ENCODE measurements at places on chromosomes 4 and X.

DNA sequence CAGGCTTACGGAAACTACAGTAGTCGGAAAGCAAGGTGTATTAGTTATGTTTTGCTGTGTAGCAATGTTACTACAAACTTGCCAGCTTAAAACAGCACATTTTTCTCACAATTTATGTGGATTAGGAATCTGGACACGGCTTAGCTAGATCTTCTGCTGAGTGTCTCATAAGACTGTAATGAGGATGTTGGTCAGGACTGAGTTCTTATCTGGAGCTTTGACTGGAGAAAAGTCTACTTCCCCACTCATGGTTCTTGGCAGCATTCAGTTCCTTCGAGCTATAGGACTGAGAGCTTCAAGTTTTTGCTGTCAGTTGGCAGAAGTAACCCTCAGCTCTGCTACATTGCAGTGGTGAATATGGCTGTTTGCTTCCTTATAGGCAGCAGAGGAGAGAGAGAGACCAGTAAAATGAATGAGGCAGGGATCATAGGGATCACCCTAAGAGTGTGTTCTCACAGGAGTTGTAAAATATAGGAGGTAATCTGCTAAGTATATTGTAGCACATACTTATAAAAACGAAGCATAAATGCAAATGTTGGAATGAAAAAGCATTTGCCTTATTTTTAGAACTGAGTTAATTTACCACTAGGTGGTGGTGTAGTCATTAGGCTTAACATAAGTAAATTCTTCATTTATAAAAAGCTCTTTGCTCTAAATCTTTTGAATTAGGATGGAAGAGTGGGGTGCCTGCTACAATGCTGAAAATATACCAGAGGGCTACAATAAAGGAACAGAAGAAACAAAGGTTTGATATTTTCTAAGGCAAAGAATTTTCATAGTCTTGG is 38.6 kb downstream of the ALG13 start:
- no peak for DNase-seq

DNA sequence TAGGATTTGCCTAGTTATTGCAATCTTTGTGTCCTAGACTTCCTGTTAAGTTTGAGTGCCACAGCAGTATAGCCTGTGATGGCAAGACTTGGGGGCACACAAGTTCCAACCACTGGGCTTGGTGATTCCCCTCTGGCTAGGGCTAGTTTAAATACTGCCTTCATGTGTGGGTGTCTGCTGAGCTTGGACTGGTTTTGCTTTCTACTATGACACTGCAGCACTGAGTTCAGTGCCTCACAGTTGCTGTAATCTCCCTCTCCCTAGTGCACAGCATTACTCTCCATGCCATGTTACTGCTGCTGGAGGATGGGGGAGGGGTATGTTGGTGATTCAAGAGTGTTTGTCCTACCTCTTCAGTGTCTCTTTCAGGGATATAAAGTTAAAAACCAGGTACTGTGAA is 379.6 kb downstream of the IL15 start:
- no peak for DNase-seq

DNA sequence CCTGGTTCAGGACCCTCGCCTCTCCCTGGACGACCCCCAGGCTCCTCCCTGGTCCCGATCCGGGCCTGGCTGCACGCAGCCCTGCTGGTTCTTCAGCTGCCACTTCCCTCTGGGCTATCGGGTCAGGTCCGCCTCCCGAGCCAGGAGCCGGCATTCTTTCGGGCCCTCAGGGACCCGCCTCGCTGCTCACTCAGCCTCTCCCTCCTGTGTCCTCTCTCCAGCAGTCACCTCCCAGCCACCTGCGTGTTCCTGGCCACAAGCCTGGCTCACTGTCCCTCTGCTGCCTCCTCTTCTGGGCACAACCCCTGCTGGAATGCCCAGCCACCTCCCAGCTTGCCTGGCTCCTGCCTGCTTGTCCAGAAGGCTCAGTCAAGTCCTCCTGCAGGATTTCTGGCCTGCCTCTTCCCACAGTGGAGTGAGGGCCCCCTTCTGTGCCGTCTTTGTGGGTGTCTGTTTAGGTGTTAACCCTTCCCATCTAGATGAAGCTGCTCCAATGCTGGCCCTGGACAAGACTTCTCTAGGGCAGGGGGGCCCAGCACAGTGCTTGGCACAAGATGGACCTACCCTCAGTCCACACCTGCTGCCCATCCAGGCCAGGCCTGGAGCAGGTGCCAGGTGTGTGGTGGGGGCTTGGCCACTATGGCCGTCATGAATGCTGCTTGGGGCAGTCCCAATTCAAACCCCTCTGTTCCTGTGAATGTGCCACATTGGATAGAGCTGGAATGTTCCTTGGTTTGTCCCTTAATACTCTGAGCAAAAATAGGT is 2.2 kb downstream of the WFS1 start:
- no peak for DNase-seq

- DNase-seq = no peak
These were observed 61.6 kb upstream of the ACSL1 start for GRCh38 chr4:184887333-184887732.

- peak; percentile 74 for DNase-seq
These were observed 45.9 kb downstream of the HMGB2 start for GRCh38 chr4:173288296-173288695.

- DNase-seq = no peak
These were observed 31.1 kb downstream of the SULT1E1 start for GRCh38 chr4:69828828-69829227.

DNA sequence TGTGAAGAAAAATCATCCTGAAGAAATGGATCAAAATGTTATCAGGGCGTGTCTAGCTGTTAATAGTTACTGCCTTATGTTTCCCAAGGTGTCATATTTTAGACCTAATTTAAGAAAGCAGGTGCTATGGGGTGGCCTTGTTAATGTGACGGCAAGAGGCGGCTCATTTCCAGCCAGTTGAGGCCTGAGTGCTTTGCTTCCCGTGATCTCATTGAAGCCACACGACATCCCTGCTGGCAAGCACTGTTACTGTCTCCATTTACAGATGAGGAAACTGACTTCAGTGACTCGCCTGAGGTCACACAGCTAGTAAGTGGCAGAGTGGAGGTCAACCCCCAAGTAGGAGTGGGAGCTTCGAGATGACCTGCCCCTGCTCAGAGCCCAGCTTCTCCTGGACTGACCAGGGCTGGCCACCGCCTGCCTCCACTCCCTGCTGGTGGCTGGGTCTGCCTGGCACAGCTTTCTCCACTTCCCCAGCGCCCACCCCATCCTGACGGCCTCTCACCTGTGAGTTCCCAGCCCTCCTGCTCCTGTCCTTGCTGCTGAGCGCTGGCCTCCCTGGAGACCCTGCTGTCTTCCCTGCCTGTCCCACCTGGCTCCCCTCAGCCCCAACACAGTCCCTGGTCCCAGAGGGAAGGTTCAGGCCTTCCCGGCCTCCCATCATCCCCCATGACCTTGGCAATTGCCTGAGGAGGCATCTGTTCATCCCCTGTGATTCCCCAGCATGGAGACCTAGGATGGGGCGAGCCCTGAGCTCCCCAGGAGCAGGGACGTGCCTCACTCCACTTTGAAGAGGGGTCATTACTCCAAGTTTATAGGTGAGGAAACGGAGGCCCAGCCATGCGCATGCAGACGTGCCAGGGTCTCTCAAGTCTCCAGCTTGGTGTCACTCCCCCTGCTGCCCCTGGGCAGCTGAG is 47.7 kb upstream of the SORCS2 start:
- DNase-seq = no peak

DNA sequence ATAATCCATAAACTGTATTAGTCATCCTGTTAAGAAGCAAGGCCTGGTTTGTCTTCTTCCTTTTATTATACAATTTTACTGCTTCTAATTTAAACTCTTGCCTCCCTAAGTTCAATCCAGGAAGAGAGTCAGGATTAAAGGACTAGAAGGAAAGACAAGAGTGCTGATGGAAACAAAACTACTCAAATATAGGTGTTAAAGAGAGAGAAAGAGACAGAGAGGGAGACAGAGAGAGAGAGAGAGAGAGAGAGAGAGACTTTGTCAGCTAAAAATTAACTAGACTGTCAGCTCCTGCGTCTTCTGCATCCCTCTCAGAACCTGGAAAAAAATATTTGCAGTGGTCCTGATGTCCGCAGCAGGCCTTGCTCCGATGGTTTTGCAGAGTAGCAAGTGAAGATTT is 13.5 kb upstream of the FGG start:
- DNase-seq = no peak

DNA sequence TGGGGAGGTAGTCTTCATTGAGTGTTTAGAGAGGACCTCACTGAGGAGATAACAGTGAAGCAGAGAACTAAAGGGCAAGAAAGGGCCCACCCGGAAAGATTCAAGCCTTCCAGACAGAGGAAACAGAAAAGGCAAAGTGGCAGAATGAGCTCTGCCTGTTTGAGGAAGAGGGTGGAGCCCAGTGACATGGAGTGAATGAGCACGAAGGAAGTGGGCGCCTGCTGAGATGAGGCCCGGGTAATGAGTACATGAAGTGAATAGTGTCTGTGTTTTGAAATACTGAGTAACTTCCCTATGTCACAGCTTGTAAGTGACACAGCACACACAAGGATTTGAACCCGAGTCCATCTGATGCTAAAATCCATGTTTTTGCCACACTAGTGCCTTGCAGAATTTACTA is 32.5 kb upstream of the TLR2 start:
- peak; percentile 68 for DNase-seq

- no peak for DNase-seq
These were observed 415.7 kb upstream of the NDST4 start for GRCh38 chr4:115529126-115529525.

- peak; percentile 16 for DNase-seq
These were observed 213.8 kb upstream of the LDB2 start for GRCh38 chr4:17112292-17112659.

DNA sequence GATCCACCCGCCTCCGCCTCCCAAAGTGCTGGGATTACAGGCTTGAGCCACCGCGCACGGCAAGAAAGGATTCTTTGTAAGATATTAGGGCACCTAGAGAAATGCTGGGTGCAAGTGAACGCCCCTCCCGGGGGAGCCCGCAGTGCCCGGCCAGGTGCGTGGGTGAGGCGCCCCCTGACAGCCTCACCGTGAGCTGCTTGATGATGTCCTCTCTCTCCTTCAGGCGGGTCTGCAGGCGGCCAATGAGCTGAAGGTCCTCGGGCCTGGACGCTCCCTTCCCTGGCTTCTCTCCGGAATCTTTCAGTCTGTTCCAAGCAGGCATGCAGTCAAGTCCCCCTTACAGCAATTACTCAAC is 21.9 kb downstream of the MED28 start:
- DNase-seq = no peak

GRCh38 chr4:8848507-8849265 is 23.0 kb downstream of the HMX1 start:
- no peak for DNase-seq

DNA sequence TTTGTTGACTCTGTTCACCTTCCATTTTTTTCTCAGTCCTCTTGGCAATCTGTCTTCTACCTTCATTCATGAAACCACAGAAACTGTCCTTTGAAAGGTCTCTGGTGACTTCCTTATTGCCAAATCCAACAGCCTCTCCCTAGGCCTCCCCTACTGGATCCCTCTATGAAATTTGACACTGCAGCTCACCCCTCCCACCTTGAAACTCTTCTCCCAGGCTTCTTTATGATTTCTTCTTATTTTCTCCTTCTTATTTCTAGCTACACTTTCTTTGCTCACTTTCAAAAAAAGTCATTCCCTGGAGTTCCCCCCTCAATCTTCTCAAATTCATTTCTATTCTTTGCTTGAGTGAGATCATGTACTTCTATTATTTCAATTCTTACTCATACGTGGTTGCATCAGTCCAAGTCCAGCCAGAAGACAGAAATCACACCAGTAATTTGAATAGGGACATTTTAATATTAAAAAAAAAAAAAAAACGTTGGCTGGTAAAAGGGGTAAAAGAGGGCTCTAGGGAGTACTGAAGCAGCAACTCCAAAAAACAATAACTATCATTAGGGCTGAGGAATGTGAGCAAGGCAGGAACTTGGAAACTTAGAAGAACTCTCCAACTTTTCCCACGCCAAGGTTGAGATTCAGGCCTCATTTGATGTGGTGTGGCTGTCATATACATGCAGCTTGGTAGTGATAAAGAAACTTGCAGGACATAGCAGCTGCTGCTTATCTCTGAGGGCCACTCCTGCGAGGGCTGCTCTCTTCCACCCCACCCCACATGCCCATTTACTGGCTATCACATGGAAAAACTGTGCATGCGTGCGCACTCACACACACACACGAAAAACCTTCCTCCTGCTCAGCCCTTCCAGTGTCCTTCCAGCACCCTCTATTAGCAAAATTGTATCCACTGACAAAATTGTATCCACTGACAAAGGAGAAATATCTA is 169.8 kb upstream of the GALNT7 start:
- DNase-seq = no peak

GRCh38 chr4:26813698-26814097 is 46.9 kb upstream of the STIM2 start:
- no peak for DNase-seq
